ENCODE measurements at places on chromosomes 3 and 15.

DNA sequence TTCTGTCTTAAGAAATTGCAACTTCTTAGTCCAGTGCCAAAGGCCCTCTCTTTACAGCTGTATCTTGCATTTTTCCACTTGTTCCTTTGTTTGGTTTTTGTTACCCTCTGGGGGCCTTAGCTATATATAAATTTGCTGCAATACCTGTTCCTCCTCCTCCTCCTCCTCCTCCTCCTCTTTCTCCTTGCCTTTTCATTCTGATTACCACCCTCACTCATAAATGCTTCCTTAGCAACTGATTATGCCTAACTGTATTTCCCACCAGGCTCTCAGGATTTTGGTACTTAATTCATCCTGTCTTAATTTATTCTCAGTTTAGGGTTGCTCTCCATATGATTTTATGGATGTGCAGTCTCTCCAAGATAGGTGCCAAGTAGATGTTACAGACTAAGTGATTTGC lies 65.7 kb downstream of the SLMAP start:
- no peak for DNase-seq

GRCh38 chr3:32684029-32684799 lies 774 bp upstream of the CNOT10 start:
- no peak for DNase-seq

- DNase-seq: no peak
Observed at GRCh38 chr15:58438956-58439355, 7.2 kb downstream of the LIPC start.

DNA sequence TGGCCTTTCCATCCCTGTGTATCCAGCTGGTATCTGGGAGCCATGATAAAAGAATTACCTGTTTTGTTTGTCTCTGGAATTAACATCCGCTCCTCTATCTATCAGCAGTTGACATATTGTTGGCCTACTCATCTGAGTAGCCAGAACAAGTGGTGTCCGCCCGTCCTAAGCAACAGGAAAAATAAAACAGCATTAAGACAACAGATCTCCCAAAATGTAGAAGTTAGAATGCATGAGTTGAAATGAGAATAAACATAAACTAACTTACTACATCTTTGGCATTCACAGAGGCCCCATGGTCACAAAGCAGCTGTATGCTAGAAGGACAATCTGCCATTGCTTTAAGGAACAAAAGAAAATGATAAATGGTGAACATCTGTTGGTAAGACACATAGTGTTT lies 75.9 kb downstream of the UACA start:
- no peak for DNase-seq

GRCh38 chr3:53824795-53825194 lies 21.4 kb downstream of the CHDH start:
- DNase-seq: no peak

DNA sequence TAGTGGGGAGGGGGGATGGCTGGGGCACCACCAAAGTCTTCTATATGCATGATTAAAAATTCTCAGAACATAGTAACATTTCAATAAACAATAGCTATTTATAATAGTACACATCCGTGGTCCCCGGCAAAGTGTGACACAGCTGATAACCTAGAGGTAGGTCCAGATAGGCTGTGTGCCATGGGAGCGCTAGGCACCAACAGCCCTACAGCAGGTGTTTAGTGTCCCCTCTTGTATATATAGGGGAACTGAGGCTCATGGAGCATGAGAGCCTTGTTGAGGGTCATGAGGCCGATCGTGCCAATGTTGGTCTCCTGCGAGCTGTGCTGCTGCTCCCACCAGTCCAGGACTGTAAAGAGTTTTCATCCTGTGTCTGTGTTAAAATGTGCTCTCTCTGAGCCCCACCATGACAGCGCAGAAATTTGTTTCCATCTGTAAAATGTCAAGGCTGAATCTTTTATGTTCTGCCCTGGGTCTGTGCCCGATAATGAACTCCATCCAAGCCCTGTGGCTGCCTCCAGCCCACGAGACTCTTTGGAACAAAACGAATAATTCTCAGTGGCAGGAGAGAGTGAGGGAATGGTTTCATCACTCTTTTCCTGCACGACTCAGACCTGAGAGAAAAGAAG lies 14.5 kb downstream of the TMEM158 start:
- DNase-seq: no peak

- no peak for DNase-seq
Observed at GRCh38 chr3:120468635-120469295, 18.0 kb upstream of the FSTL1 start.

GRCh38 chr15:50828610-50829206 lies 63.2 kb upstream of the SPPL2A start:
- DNase-seq: no peak

GRCh38 chr15:35696767-35697231 lies 150.8 kb upstream of the DPH6 start:
- no peak for DNase-seq

DNA sequence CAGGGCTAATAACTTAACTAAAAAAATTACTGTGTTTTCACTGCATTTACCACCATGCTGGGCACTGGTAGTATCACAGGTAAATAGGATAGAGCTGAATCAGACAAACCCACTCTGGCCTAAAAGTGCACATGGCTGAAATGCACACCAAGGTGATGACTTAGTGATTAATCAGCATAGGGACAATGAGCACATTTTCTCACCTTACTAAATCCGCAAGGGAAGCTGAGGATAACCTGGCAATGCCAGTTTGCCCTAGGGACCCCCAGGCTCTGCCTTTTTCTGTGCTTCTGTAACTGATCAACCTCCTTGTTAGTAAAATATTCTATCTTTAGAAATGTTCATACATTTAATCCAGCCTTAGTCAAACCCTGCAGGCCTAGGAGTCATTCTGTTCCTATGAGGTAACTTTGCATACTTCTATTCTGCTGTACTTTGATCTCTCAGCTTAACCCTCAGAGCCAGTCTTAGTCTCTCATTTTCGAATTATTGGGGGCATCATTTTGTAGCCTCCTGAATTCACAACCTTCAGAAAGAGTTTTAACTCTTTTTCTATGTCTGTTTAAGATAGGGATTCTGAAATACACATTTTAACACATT lies 562.9 kb upstream of the KCNMB2 start:
- DNase-seq: no peak

DNA sequence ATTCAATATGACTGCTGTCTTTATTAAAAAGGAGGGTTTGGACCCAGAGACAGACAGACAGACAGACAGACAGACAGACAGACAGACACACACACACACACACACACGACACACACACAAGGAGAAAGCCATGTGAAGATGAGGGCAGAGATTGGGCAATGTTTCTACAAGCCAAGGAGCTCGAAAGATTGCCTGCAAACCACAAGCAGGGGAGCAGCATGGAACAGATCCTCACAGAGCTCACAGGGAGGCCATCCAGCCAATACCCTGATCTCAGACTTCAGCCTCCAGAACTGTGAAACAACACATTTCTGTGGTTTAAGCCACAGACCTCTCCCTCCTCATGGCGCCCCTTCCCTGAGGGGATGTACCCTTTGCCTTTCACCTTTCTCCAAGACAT lies 35.8 kb upstream of the ABHD2 start:
- no peak for DNase-seq

GRCh38 chr15:71386448-71387236 lies 271.4 kb downstream of the THSD4 start:
- no peak for DNase-seq

DNA sequence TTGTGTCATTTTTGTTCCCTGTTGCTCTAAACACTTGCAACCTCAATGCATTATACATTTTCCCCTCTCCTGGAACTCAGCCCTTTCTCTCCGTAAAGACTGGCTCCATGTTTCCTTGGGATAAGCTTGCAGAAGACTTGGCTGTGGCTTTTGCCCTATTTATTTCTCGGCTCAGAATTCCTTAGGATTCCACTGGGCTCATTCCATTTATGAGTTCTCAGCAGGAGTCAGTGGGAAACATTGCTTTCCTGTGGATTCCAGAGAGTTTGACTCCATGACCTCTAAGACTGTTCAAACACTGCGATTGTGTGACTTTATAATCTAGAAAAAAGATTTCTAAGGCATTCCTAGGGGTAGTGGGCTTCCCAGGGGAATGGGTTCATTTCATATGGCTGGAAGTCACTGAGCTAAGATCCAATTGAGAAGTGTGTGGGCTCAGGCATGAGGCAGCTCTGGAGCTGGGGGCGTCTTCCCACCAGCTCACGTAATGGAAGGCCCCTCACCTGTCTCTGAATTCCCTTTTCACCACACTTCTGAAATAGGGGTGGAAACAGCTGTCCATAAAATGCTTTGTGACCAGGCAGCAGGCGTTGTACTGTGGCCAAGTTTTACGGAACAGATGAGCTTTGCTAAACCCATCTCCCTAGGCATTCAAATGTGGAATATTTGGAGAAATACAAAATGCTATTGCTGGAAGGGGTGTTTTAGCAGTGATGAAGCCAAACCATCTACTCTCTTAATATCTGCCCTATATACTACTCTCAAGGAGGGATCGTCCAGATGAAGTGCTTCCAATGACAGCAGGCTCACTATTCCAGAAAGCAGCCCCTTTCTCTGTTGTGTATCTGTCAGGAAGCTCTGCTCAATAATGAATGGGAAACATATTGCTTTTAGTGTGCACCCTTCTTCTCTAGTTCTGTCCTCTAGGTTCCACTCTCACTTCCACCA lies 91.8 kb upstream of the BCL6 start:
- no peak for DNase-seq

DNA sequence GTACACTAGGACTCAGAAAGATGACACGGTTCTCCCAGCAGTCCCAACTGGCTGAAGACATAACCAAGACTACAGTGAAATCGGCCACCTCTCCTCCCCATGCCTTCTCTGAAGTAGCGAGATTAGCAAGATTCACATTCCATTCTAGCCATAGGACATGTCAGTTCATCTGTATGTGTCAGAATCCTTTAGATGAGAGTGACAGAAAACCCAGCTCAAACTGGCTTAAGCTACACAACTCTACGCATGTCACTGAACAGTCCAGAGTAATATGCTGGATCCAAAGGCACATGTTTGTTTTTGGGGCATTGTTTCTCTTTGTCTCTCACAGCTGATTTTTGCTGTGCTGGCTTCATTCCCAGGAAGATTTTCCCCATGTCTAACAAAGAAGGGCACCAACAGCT lies 75.8 kb downstream of the RARB start:
- no peak for DNase-seq

DNA sequence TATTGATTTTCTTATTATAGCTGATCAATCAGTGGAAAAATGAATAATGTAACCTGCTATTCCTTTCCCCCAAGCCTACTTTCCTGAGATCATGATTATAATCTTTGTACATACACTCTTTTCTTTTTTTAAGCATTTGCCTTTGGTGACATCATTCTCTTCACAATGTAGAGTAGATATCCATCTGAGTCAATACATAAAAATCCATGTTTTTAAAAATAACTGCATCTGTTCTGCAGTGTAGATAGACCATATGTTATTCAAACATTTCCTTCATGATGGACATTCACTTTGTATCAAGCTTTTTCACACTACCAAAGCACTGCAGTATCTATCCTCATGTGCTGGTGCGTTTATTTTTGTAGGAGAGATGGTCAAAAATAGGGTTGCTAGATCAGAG lies 211.1 kb downstream of the PTPRG start:
- DNase-seq: no peak
